Hindlimb muscle (tissue), 1 donor: ENCODE measurements at places on chromosomes 1 and 21. TPM values are rescaled to one million over a fixed set of nuclear protein-coding genes. Genes with fewer than 3 reads are reported as not detected.
A peak's percentile ranks its signal among the peaks of the same experiment; 100 is the strongest.

CACNA1S gene
- 66.3 TPM for polyA plus RNA-seq

C21orf91 gene
- polyA plus RNA-seq: 14.2 TPM

GJB4 gene
- not detected for polyA plus RNA-seq

SPRR2A gene
- polyA plus RNA-seq: not detected

CATSPER4 gene
- not detected for polyA plus RNA-seq

SPSB1 gene
- 7.0 TPM for polyA plus RNA-seq

DTL gene
- 7.8 TPM for polyA plus RNA-seq

USP21 gene
- 28.6 TPM for polyA plus RNA-seq

DARS2 gene
- 13.6 TPM for polyA plus RNA-seq

TNFAIP8L2 gene
- polyA plus RNA-seq: 2.5 TPM

RGS13 gene
- 0.15 TPM for polyA plus RNA-seq

IFNLR1 gene
- polyA plus RNA-seq: 0.12 TPM

HCN3 gene
- polyA plus RNA-seq: 4.0 TPM

THEM5 gene
- polyA plus RNA-seq: 0.37 TPM

SLAMF9 gene
- polyA plus RNA-seq: not detected

AMY2A gene
- not detected for polyA plus RNA-seq

ICOSLG gene
- polyA plus RNA-seq: 10.6 TPM

BLZF1 gene
- 17.1 TPM for polyA plus RNA-seq

GRCh38 chr1:67818725-67819301, 14.5 kb downstream of the GNG12 start:
- no peak for DNase-seq

- no peak for DNase-seq
These were observed 165.9 kb downstream of the ACTL8 start for GRCh38 chr1:17920881-17921640.

DNA sequence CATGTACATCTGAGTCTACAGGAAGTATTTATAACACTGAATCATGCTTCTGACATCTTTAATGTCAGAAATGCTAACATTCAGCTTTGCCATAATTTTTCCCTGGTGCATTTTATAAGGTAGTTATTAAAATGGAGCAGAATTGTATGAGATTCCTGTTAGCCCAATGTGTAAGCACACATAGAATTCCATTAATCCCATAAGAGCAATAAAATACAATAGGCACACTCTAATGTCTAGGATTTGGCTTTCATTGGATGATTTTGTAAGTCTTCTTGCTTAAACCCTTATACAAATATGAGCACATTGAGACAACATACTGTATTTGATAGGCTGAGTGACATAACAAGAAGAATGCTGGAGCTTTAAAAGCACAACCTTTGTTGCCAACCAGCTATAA, 256.4 kb downstream of the HMCN1 start:
- no peak for DNase-seq

- DNase-seq: no peak
These were observed 28.6 kb upstream of the ZFP69B start for GRCh38 chr1:40421431-40422384.

GRCh38 chr1:1624443-1625403, 7.2 kb upstream of the MMP23B start:
- no peak for DNase-seq

DNA sequence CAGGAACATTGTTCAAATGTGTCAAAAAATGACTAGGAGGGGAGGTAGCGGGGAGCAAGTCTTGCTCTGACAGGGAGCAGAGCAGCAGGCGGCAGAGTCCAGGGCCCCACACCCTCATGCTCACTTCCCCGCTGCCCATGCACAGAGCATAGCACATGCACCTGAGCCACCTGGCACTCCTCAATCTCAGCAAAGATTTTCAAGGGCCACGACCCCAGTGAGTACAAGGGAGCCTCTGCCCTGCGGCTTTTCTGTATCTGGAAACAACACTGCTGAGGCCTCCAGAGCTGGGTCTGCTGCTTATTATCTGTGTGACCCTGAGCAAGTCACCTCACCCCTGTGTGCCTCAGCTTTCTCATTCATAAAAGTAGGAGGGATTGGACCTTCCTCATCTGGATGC, 1.1 kb upstream of the GJB3 start:
- no peak for DNase-seq

GRCh38 chr1:17615157-17615556, 75.7 kb downstream of the ARHGEF10L start:
- no peak for DNase-seq

DNA sequence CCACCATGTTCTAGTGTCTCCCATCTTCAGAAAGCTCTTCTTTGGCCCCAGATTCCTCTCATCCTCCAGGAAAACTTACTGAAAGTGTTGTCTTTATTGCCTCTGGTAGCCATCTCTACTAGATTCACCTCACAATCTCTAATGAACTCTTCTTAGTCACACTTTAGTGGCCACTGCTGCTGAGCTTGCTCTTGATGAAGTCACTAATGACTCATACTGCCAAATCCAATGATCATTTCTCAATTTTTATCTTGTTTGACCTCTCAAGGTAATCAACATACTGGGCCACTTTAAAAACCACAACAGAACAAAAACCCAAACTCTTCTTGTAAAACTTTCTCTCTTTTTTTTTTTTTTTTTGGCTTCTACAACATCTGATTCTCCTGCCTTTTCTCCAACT, 196.4 kb downstream of the LHX8 start:
- DNase-seq: no peak

- no peak for DNase-seq
These were observed 10.8 kb upstream of the RGL1 start for GRCh38 chr1:183794088-183794487.

- no peak for DNase-seq
These were observed 4.5 kb downstream of the PMVK start for GRCh38 chr1:154931940-154932487.

DNA sequence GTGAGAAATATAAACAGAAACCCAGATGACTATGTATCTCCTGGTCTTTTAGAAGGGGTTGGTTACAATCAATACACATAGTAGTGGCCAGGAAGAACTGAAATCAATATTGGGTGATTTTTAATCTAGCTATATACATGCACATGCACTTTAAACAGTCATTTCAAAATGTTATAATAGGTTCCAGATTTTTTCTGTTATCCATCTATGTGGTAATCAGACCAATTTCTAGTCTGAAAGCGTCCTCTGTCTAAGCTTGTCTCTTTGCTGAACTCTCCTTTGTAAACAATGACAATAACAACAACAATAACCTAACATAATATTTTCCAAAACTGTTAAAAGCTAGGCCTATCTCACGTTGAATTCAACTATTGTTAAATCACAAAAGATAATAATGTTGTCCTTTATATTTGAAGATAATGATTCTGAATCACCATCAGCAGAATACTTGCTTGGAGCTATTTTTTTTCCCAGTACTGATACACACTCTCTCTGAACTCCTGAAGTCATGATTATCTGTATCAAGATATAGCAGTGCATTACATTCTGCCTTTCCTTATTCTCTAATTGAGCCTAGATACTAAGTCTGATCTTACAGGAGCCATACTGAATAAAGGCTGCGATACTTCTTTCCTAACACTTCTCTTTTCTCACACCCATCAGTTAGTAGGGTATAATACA, 496.8 kb upstream of the ZRANB2 start:
- DNase-seq: no peak

GRCh38 chr1:16986962-16987361, 6.5 kb upstream of the MFAP2 start:
- no peak for DNase-seq

DNA sequence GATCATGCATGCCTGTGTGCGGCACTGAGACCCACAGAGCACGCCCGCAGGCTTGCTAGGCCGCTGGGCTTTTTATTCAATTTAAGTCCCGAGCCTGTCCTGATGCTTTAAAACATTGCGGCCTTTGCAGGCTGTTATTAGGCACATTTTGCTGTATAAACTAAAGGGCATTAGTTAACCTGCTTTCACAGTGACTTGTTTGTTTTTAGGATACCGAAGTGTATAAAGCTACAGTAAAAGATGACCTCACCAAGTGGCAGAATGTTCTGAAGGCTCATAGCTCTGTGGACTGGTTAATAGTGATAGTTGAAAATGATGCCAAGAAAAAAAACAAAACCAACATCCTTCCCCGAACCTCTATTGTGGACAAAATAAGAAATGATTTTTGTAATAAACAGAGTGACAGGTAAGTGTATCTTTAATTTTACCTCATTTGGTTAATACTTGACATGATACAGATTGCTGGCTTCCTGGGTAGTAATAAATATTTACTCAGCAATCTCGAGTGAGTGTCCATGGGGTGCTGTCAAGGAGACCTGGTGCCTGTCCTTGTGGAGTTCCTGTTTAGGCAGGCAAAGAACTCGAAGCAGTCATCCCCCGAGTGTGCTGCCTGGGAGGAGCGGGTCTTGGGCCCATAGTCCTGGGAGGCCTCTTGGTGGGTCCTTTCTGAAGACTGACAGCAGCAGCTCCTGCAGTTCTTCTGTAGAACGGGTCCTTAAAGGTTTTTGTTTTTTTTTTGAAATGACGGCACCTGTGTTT, 40.1 kb downstream of the TRAPPC10 start:
- no peak for DNase-seq

- DNase-seq: no peak
These were observed 45.3 kb downstream of the B3GALT5 start for GRCh38 chr21:39658066-39658465.

GRCh38 chr1:102861247-102861646, 247.1 kb downstream of the COL11A1 start:
- DNase-seq: no peak

- no peak for DNase-seq
These were observed 10.7 kb upstream of the NPL start for GRCh38 chr1:182778862-182779261.

GRCh38 chr1:171841931-171842761, 848 bp downstream of the DNM3 start:
- DNase-seq: peak; percentile 18

GRCh38 chr1:158654571-158654970, 31.9 kb downstream of the SPTA1 start:
- peak; percentile 7 for DNase-seq

GRCh38 chr1:85463731-85464496, 1.0 kb downstream of the DDAH1 start:
- DNase-seq: no peak

GRCh38 chr1:155884031-155884960, 24.9 kb downstream of the SYT11 start:
- DNase-seq: no peak

GRCh38 chr1:68115308-68115707, 64.9 kb upstream of the DIRAS3 start:
- DNase-seq: no peak

DNA sequence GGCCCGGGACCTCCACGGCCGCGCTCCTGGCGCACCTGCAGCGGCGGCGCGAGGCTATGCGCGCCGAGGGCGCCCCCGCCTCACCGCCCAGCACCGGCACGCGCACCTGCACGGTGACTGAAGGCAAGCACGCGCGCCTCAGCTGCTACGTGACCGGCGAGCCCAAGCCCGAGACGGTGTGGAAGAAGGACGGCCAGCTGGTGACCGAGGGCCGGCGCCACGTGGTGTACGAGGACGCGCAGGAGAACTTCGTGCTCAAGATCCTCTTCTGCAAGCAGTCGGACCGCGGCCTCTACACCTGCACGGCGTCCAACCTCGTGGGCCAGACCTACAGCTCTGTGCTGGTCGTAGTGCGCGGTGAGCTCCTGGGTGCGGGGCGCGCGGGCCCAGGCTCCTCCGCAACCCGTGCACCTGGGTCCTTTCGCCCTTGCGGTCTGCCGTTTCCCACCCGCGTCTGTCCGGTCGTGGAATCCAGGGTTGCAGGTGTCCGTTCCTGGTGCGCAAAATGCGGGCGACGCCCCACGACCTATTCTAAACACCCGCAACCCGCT, 4.6 kb downstream of the OBSCN start:
- DNase-seq: no peak

DNA sequence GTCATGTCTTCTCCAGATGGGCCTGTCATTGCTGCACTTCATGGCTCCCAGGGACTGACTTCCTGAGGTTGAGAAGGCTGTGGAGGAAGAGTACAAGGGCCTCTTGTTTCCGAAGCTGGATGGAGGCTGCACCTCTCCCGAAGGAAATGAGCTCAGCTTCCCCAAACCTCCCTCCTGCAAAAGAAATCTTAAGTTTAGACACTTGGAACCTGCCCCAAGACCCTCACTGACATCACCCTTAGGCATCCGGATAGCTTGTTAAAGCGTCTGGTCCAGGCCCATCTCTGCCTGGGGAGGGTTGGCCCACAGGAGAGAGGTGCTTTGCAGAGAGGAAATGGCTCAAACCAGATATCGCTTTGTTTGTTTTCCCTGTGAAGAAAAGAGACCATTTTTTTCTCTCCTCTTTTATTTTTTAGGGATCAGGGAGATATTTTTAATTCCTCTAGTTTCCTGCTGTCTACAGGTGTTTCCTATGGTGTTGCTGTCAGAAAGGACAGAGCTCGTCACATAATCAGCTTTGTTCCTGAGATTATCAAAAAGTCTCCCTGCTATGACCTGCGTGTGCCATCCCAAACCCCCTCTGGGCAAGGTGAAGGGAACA, 25.0 kb downstream of the RCSD1 start:
- no peak for DNase-seq

GRCh38 chr1:164739189-164739588, 180.2 kb downstream of the PBX1 start:
- DNase-seq: no peak

DNA sequence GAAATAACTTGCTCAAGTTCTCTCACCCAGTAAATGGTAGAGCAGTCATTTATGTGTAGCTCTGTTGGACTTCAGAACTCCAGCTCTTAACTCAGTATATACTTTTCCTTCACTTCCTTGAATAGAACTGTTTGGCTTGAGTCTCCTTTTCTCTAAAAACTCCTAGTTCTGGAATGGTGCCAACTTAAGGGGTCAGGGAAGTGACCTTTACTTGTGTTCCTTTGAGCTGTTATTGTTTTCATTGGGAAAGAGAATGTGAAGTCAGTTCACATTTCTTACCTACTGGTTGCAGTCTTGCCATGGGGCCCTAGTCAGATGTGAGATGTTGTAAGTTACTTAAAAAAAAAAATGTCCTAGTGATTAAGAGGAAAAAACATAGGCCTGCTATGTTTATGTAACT, 77.0 kb upstream of the MACF1 start:
- DNase-seq: no peak

GRCh38 chr1:113223546-113223945, 150.5 kb downstream of the LRIG2 start:
- peak; percentile 43 for DNase-seq

DNA sequence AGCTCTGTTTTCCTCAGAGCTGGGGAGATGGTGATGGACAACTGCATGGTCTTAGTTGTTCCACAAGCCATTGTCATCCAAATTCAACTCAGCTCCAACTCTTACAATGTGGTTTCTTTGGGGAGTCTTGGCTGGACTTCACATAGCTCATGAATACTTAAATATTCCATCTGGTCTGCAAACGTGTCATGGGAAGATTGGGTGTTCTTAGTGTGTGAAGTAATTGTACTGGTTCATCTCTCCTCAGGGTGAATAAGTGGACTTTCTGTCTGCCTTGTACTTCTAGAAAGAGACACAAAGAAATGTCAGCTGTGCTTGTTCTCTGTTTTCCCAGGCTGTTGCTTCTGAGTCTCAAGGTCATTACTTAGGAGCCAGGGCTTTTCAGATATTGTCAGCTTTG, 106.6 kb downstream of the VPS13D start:
- no peak for DNase-seq
